H54 (cell line): ENCODE measurements at places on chromosomes 5 and 9.
A peak's percentile ranks its signal among the peaks of the same experiment; 100 is the strongest.

- no peak for DNase-seq
Measured at GRCh38 chr5:141234109-141234667, 11.0 kb upstream of the PCDHB15 start.

GRCh38 chr5:171865471-171865870, 79.9 kb downstream of the SMIM23 start:
- no peak for DNase-seq

GRCh38 chr9:93003552-93004407, 54.7 kb upstream of the SUSD3 start:
- peak; percentile 46 for DNase-seq

GRCh38 chr9:87659534-87660419, 66.1 kb upstream of the CTSL start:
- no peak for DNase-seq

DNA sequence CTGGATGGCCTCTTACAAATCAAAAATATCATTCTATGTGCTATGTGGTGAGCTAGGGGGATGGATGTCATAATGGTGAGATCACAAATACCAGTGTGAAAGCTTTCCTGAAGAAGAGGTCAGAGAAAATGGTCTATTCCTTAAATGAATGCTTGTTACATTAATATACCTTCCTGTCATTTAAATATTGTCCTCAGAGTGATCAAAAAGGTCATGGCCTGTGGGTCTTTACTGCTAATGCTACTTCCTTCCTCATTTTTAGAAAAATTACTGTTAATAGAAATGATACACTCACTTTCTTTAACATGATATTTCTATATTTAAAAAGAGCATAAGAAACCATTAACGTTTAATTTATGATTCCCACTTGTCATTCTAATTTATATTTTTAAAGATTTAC, 9.7 kb downstream of the OMD start:
- DNase-seq, result no peak

DNA sequence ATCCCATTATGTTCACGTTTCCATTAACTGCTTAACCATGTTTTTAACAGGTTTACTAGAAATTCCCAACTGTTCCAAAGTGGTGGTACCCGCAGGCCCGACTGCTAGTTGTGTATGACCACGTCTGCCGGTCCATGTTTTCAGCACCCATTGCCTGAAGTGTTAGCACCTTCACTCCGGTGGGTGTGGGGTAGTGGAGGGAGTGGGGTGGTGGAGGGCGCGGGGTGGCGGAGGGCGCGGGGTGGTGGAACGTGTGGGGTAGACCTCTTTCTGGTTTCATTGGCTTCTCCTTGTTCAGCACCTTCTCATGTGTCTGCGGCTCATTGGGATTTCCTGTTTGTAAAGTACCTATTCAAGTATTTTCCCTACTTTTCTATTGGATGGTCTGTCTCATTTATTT, 37.7 kb downstream of the TPPP start:
- DNase-seq, result no peak

DNA sequence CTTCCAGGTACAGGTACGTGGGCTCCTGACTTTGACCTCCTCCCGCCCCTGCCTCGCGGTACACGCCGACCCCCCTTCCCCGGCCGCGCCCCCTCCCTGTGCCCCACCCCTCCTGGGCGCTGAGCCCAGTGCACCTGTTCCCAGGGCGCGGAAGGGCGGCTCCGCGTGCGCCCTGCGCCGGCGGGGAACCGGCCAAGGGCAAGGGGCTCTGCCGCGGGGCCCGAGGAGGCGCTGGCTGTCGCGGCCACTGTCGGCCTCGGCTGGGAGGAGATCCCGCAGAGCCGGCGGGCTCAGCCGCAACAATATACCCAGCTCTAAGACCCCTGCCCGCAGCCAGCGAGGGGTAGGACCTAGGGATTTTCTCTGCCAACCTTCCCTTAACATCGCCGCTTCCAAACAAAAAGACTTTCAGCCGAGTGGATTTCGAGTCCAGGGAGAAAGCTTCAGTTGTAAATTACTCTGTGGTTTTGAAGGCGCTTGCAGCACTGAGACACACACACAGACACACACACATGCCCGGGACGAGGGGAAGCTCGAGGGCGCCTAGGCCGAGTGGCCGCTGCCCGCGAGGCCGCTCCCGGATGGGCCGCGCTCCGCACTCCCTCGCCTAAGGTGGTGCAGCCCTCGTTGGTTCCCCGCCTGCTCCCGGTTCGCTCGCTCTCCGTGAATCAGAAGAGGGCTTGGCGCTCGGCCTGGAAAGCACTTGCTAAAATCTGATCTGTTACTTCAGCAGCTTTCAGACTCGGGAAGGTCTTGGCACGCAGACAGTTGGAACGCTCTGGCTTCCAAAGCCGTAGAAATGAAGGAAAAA, 1.2 kb downstream of the FGF18 start:
- DNase-seq, result no peak

GRCh38 chr5:93665648-93666047, 75.8 kb downstream of the POU5F2 start:
- DNase-seq, result no peak

- no peak for DNase-seq
Measured at GRCh38 chr9:130145658-130146057, 26.5 kb upstream of the NCS1 start.

DNA sequence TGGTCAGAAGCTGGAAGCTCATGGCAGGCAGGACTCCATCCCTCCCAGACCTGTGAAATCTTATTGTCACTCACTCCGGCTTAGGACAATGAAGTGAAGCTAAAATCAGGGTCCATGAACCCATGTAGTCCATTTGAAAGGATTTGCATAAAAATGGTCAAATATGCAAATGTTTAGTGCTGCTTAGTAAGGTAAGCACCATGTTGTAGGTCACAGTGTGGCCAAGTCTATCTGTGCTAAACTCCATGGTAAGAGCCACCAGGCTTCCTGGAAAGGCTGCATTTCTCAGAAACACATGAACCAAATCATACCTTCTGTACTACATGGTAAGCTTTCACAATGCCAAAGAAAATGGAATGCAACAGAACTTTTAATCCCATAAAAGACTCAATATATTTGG, 5.7 kb downstream of the ALG2 start:
- DNase-seq, result no peak

DNA sequence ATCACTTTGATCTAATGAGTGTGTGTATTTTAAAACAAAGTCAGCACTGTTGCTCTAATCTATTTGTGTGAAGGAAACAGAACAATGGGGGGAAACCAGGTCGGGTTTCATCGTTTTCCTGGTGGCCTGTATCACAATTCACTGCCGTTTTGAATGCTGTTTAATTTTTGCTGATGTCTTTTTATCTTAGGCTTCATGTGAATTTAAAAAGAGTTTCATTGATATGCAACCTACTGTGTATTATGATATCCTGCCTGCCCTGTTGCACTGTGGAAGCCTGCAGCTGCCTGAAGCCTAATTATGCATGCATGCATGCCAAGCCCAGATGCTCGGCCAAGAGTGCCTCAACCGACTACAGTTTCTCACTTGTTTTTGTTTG, 307.5 kb downstream of the ZNF608 start:
- no peak for DNase-seq

DNA sequence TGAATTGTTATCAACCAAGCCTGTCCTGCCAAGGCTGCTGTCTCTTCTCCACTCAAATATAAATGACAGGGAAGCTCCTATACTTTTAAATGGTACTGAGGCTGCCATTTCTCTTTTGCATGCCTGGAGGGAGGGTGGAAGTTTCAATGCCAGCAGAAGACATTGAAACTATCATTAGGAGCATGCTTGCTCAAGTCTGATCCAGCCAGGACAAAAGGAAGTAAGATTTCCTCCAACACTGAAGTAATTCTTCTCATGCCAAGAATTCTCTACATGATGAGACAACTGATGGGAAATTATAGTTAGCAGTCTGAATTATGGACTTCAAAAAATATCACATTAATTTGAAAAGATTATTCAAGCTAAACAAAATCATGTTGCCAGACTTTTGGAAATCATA, 5.4 kb downstream of the SPINK6 start:
- DNase-seq, result no peak

DNA sequence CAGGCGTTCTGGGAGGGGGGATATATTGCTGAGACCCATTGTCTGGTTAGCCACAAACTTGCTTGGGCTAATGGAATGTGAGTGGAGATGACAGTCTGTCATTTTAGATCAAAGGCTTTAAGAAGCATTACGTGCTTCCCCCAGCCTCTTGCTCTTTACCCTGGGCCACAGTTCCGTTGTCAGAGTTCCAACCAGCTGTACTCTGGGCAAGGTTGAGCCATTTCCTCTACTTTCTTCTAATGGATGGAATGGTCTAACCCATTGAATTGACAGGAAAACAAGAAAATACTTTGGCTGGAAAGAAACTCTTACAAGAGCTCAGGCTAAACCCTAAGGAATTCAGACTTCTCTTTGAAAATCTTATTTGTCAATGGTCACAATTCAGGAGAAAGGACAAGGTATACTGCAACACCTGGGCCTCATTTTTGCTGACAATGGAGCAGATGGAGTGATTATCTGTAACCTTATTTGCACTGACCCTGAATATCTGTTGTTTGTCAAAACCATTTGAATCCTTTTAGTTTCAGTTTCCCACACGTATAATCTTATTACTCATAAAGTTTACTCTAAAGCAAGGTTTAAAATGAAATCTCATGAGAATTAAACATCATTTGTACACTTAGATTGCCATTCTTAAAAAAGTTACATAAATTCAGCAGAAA, 231.4 kb downstream of the PDE4D start:
- no peak for DNase-seq

DNA sequence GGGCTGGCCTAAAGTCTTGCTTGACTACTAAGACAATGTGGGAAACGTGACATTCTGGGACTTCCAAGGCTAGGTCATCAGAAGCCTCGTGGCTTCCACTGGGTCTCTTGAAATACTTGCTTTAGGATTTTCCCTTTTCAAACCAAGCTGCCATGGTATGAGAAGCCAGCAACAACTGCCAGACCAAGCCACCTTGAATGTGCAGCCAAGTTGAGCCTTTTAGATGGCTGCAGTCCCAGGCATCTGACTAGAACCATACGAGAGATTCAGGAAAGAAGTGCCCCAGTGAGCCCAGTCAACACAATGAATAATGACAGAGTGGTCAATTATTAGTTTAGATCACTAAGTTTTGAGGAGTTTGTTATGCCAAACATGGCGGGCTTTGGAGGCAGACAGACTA, 143.3 kb downstream of the SLF1 start:
- no peak for DNase-seq
